ENCODE measurements at places on chromosomes 4 and X.

GRCh38 chrX:49271341-49271740 is 1.7 kb downstream of the PPP1R3F start:
- no peak for DNase-seq

DNA sequence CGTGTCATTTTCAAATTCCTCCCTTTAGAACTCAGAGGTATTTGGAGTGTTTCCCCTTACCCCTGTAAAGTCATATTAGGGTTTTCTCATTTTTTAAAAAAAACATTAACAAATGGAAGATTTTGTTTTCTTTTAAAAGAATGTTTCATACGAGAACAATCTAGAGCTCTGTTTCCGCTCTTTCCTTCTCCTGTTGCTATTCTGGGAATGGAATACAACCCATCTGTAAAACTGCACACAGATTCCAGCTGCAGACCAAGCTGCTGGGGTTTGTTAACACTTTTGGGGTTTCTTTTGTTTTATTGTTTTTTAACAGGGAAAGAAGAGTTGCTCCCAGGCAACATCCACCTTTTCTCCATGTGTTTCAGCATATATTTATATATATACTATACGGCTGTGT is 61.3 kb downstream of the HCCS start:
- DNase-seq: no peak

GRCh38 chr4:47071901-47072341 is 40.6 kb downstream of the GABRB1 start:
- DNase-seq: peak; percentile 22

DNA sequence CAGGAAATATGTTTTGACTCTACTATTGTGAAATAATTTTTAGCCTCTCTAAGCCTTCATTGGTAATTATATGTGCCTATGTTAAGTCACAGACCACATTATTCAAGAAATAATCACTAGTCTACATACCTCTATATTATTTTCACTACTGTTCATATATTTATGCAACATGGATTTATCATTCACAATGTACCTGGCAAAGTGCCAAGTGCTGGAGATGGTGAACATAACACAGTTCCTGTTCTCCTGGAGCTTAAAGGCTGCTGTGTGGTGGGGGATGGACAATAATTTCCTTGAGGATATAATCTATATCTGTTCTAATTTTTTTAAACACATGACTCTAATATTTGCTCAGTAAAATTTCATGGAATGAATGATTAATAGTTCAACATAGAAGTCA is 527.7 kb upstream of the CXorf51A start:
- no peak for DNase-seq

GRCh38 chrX:136192839-136193414 is 45.6 kb downstream of the FHL1 start:
- no peak for DNase-seq

GRCh38 chr4:163280703-163281519 is 51.5 kb downstream of the NPY1R start:
- no peak for DNase-seq

DNA sequence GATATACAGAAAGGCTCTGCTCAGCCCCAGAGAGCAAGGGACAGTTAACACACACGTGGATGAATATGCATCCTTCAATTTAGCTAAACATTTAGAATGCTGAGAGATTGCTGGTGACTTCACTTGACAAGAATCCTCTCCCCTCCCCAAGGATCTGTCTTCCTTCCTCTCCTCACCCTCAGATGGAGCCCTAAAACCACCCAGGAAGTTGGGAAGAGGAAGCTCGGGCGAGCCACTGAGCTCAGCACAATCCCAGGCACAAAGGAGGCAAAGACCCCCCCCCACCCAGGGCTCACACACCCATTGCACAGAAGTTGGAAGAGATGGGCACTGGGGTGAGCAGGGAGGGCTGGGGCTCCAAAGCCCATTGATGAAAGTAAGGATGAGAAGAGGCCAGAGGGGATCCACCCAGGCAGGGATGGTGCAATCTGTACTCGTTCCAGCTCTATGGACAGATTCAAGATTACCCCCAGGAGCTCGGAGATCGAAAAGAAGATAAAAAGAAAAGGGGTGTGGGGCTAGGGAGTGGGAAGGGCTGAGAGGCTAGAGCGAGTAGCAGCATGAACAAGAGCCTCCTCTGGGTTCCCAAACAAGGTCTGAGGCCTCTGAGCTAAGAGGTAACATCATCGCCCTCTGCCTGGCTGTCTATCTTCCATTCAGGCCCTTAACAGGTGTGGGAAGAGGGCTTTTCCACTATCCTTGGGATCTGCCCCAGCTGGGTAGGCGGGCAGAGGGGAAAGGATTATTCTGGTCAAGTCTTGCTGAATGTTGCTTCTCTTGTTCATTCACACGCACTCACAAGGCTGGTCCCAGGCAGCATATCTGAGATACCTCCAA is 1.2 kb downstream of the TFE3 start:
- DNase-seq: no peak

DNA sequence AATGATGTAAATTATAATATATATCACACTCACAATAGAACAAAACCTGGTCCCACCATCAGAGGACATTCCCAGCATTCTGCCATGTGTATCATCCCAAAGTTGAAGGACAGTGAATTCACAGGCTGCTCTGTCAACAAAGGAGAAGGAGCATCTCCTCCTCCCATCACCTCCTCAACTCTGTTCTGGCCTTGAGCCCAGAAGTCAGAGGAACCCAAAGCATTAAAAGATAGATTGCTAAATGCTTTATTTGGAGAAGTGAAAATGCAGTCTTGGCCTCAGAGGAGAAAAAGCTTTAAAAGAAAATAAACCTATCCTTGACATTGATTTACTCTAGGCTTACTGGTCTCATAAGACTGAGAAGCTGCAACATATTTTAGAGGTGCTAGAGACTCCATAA is 268.8 kb upstream of the RASGEF1B start:
- no peak for DNase-seq

- no peak for DNase-seq
These were observed 77.4 kb downstream of the MBNL3 start for GRCh38 chrX:132411310-132411977.

- DNase-seq: no peak
These were observed 536.8 kb upstream of the GALNT7 start for GRCh38 chr4:172631832-172632231.

DNA sequence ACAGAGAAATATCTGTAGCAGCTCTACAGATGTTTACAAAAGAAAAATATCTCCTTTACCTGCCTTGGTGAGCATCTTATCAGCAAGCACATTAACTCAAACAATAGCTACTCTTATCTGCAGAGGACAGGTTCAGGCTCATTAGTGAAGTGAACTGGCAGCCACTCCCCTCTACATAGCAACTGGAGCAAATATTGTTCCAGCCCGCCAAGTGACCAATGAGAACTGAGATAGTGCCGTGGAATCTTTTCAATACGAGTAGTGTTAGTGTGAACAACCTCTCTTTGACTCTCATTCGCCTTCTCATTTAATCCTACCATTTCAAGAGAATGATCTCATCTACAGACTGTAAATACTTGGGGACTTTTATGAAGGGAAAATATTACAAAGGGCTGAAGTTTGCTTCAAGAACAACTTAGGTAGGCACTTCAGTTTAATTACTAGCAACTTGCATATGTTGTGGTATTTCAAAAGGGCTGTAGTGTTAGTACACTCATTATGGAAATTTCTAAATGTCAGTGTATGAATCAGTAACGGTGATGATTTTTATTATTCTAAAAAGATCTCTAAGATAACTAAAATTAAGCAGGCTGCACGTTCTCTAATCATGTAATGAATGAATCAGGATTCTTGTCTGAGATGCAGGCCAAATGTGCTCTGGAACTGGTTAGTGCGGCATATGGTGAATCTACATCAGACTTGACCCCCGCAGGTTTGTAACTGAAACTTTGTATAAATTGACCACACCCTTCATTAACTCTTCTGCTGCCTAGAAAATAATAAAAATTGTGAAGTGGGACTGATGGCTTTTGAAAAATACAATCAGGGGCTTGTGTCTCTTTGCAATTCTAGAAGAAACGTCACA is 72.4 kb downstream of the PALLD start:
- DNase-seq: no peak

GRCh38 chr4:180717451-180718033 is 1525.7 kb upstream of the TENM3 start:
- no peak for DNase-seq

DNA sequence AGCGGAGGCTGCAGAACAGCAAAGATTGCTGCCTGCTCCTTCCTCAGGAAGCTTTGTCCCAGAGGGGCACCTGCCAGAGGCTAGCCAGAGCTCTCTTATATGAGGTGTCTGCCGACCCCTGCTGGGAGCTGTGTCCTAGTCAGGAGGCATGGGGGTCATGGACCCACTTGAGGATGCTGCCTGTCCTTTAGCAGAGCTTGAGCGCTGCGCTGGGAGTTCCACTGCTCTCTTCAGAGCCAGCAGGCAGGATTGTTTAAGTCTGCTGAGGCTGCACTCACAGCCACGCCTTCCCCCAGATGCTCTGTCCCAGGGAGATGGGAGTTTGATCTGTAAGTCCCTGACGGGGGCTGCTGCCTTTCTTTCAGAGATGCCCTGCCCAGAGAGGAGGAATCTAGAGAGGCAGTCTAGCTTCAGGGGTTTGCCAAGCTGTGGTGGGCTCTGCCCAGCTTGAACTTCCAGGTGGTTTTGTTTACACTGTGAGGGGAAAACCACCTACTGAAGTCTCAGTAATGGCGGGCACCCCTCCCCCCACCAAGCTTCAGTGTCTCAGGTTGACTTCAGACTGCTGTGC is 10.9 kb downstream of the DCK start:
- DNase-seq: no peak

GRCh38 chrX:85109235-85109634 is 105.6 kb downstream of the APOOL start:
- DNase-seq: no peak

DNA sequence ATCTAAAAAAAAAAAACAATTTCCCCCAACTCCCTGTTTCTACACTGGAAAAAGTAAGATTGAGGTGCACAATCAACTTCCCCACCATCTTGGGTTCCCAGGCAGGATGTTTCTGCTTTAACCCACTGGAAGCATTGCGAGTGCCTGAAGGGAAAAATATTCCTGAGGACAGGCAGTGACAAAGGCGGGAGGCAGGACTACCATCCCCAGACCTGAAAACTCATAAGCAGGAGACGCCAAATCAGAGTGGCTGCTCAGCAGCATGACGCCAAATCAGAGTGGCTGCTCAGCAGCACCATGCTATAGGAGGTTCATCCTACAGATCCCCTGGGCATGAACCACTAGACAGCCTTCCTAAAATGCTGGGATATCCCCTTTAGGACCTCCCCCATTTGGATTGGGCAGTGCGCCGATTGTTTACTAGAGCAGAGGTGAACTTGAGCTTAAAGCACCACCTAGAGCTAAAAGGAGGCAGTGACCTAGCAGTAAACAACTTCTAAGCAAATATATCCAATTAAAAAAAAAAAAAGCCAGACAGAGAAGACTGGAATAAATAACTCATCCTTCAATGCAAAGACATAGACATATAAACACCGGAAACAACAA is 35.0 kb upstream of the GK start:
- no peak for DNase-seq

DNA sequence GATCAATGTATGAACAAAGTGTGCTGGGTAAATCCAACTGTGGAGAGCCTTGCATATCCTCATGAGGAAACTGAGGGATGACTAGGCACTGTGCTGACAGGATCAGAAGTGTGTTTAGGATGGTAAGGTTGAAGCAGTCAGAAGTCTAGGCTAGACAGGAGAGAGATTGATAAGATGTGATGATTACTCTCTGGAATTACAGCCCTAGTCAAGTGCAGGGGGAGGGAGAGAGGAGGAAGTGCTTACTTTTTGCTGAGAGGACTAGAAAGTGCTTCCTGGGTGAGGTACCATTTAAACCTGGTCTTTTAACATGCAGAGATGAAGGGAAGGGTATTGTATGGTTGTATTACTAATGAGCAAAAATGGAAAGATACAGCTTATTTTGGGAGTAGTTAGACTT is 23.7 kb downstream of the FHIP1A start:
- no peak for DNase-seq

DNA sequence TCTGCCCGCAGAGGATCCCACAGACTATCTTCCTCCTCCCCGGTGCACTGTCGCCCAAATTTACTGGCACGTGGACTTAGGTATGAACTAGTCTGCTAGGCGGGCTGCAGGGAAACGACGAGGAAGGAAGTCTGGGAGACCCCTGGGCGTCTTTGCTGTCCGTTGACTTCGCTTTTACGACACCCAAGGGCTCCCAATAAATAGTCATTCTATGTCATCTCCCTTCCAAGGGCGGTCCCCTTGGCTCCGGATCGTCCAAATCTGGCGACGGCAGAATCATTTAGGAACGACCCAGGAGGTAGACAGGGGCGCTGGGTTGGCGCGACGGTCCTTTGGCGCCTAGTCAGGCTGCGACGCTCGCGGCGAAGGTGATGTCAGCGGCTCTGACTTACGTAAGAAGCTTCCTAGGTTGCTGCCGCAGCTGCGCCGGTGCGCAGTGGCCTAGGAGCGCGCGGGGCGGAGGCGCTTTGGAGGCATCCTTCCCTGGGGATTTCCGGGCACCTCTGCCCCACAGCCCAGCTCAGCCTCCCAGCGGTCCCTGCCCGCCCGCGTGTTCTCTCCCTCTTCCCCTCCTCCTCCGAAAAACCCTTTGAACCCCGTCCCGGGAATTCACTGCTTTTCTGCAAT is 2.2 kb downstream of the NHS start:
- no peak for DNase-seq

DNA sequence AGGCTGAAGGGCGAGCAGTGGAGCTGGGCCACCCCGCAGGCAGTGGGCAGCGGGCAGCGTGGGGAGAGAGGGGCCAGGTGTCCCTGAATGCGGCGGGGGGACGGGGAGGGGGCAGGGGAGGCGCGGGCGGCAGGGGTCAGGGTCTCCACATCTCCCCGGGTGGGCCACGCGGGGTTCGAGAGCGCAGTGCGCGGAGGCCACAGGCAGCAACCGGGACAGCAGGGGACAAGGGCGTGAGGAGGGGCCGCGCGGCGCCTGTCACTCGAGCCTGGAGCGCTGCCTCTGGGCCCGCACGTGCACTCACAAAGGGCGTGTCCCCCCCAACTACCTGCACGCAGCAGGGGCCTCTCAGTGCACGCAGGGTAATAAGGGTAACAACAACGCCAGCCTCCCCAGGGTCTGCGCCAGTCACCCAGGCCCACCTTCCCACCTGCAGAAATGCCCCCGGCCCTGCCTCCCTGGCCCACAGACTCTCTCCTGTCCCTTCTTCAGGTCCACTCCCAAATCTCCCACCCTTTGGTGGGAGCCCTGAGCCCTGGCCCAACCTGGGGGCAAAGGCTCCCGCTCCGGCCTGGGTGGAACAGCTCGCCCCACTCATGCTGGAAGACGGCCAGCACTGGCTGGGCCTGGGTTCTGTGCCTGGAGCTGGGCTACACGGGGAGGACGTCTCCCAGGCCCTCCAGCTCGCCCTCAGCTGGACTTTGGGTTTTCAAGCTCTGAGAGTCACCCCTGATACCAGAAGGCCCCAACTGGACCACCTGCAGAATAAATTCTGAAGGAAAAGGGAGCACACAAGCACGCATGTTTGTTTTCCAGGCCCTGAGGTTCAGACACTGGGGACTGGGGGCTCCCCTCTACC is 53.2 kb downstream of the ZFYVE28 start:
- DNase-seq: no peak

DNA sequence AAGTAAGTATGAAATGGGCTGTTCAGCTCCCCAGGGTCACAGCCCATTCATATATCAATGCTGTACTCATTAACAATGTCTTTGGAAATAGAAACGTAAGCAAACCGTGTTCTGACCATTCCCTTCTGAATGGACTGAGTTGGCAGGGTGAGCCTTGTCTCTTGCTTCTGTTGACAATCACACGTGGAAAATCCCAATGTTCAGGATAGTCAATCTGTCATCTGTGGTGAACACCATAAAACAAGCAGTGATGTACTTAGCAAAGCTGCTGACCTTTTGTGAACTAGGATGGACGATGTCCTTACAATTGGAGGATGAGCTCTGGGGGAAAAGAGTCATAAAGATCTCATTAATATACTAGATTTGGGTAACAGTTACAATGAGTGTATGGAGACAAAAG is 109.6 kb upstream of the PAQR3 start:
- DNase-seq: no peak
